ENCODE measurements at places on chromosomes 3 and 15. TPM values are rescaled to one million over a fixed set of nuclear protein-coding genes. Genes with fewer than 3 reads are reported as not detected.
A peak's percentile ranks its signal among the peaks of the same experiment; 100 is the strongest.

GABRG3 gene
- polyA plus RNA-seq: not detected

GOLGA6B gene
- polyA plus RNA-seq: not detected

CDHR4 gene
- not detected for polyA plus RNA-seq

CFAP44 gene
- polyA plus RNA-seq: 0.46 TPM

SEMA6D gene
- 0.17 TPM for polyA plus RNA-seq

DAPK2 gene
- polyA plus RNA-seq: 0.80 TPM

PRICKLE2 gene
- 8.6 TPM for polyA plus RNA-seq

GRCh38 chr3:47512416-47513124 lies 942 bp downstream of the ELP6 start:
- peak; percentile 23 for DNase-seq

- DNase-seq: no peak
These were observed 21.3 kb upstream of the RSL24D1 start for GRCh38 chr15:55218056-55218455.

DNA sequence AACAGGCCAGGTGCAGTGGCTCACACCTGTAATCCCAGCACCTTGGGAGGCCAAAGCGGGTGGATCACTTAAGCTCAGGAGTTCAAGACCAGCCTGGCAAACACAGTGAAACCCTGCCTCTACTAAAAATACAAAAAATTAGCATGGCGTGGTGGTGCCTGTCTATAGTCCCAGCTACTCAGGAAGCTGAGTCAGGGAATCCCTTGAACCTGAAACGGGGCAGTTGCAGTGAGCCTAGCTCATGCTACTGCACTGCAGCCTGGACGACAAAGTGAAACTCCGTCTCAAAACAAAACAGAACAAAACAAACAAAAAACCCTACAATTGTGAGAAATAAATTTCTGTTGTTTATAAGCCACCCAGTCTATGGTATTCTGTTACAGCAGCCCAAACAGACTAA lies 94.7 kb downstream of the PIK3CB start:
- DNase-seq: no peak

DNA sequence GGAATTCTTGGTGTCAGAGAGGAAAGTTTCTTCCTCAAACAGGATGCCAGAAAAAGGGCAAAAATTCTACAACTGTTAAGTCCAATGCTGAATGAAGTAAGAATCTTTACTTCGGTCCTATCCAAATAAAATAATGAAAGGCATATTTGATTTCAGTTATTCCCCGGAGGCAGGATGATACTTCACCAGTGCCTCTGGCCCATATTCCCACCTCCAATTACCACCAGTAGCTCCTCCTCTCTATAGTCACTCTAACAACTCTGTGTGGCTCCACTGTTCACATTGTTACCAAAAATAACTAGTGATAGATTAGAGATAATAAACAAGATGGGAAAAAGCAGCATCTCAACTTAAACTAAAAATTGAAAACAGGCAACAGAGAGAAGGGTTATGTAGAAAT lies 20.7 kb downstream of the MAP1A start:
- DNase-seq: no peak

- peak; percentile 52 for DNase-seq
These were observed 1.9 kb downstream of the VGLL4 start for GRCh38 chr3:11641683-11642430.

GRCh38 chr3:176696816-176697215 lies 500.5 kb downstream of the TBL1XR1 start:
- no peak for DNase-seq

DNA sequence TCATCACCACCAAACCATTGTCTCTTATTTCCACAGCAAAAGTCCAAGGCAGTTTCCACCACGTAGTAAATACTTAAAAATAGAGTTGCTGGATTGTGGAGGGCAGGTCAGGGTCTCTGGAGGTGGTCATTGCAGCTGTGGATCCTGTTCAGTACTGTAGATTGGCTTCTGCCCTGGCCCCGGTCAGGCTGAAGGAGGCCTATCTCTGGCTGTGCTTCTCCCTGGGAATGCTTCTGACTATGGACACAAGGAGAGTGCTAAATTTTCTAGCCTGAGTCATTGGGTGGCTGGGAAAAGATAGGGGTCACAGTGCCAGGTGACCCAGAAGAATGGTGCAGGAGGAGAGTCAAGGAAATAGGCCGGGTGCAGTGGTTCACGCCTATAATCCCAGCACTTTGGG lies 26.3 kb upstream of the GMPPB start:
- DNase-seq: no peak
